Left ventricle myocardium inferior (tissue), 1 donor: ENCODE measurements at places on chromosomes 1 and 21. TPM values are rescaled to one million over a fixed set of nuclear protein-coding genes. Genes with fewer than 3 reads are reported as not detected.

- peak; percentile 20 for DNase-seq
These were observed 16.9 kb downstream of the RPTN start for GRCh38 chr1:152141971-152142584.

GRCh38 chr21:39625211-39625895 lies 12.6 kb downstream of the B3GALT5 start:
- no peak for DNase-seq

The MAP1LC3C gene
- total RNA-seq = 0.19 TPM

The ABCD3 gene
- 76.6 TPM for total RNA-seq

DNA sequence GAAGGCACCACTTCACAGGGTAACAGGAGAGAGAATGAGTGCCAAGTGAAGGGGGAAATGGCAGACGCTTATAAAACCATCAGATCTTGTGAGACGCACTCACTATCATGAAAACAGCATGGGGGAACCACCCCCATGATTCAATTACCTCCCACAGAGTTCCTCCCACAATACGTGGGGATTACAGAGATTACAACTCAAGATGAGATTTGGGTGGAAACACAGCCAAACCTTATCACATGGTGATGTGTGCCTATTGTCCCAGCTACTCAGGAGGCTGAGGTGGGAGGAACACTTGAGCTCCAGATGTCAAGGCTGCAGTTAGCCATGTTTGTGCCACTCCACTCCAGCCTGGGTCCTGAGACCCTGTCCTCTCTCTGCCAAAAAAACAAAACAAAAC lies 56.0 kb upstream of the DSCAM start:
- no peak for DNase-seq
